ENCODE measurements at places on chromosomes 3 and 15.
A peak's percentile ranks its signal among the peaks of the same experiment; 100 is the strongest.

DNA sequence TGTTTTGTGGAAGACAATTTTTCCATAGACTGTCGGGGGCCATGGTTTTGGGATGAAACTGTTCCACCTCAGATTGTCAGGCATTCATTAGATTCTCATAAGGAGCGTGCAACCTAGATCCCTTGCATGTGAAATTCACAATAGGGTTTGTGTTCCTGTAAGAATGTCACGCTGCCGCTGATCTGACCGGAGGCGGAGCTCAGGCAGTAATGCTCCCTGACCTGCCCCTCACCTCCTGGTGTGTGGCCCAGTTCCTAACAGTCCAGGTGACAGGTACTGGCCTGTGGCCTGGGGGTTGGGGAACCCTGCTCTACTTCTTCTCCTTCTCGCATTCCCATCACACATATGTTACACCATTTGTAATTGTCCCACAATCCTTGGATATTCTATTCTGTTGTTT is 11.0 kb downstream of the CHRNA7 start:
- no peak for DNase-seq

- DNase-seq, result peak; percentile 46
Observed at GRCh38 chr3:51982838-51983577, at the start of gene ACY1. Gene ACY1, plus strand, starts transcription at chr3:51983535. Its CDS starts 530 bp downstream, at chr3:51984065.

- DNase-seq, result no peak
Observed at GRCh38 chr3:2976796-2977195, 133.4 kb downstream of the IL5RA start.

- peak; percentile 13 for DNase-seq
Observed at GRCh38 chr3:166444756-166445155, 607.5 kb upstream of the BCHE start.

- no peak for DNase-seq
Observed at GRCh38 chr3:53694666-53695323, 151.4 kb downstream of the CHDH start.

- no peak for DNase-seq
Observed at GRCh38 chr15:54580643-54581042, 602.4 kb downstream of the UNC13C start.

- DNase-seq, result no peak
Observed at GRCh38 chr15:86915811-86916331, 836.2 kb downstream of the AGBL1 start.

DNA sequence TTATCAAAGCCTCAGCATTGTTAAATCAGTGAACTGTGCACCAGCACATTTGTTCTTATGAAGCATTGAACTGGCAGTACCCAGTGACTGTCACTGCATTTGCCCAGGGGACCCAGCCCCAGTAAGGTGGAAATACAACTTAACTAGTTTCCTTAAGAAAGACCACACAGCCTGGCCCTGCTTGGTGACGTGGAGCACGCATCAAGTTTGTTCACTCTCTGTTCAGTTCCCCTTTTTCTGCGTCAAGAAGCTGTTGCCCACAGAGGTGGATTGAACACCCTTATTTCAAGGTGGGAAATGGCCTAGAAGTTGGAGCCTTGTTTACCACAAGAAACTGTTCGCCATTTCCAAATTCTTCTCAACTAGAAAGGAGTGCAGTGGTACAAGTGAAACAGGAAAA is 69.9 kb upstream of the AGBL1 start:
- no peak for DNase-seq

DNA sequence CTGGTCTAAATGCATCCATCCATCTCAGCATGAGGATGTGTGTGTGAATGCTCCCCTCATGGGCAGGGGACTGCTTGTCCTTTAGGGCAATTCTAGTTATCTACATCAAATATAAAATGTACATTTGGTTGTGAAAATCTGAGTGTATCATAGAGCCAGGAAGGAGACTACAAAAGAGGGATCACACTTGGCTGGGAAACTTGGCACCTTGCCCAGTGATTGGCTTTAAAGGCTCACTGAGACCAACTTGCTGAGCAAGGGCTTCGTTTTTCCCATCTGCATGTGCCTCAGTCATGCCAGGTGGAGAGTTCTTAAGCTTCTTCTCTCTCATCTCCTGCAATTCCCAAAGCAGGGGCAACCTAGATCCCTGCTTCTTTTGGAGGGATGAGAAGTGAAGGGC is 5.2 kb downstream of the CAPN3 start:
- peak; percentile 7 for DNase-seq

DNA sequence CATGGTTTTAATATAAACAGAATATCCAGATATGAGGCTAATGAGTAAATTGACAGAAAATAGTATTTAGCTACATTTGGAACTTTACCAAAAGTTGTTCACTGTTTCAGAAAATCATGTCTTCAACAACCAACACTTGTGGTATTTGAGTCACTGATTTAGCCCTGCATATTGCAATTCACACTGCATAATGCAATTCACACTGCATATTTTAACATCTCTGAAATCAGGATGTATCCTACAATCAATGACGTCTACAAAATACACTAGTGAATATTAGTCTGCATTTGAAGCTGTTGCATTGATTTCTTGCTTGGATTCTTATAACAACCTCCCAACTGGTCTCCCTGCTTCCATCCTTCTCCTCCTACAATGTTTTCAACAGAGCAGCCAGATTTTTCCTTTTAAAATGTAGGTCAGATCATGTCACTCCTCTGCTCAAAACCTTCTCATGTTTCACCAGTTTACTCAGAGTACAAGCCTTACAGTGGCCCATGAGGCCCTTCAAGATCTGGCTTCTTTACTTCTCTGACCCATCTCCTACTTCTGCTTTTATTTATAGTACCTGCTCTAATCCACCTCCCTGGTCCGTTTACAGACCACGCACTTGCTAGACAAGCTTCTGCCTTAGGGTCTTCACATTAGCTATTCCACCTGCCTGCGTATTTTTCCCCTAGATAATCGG is 11.4 kb upstream of the RAB11A start:
- DNase-seq, result no peak

DNA sequence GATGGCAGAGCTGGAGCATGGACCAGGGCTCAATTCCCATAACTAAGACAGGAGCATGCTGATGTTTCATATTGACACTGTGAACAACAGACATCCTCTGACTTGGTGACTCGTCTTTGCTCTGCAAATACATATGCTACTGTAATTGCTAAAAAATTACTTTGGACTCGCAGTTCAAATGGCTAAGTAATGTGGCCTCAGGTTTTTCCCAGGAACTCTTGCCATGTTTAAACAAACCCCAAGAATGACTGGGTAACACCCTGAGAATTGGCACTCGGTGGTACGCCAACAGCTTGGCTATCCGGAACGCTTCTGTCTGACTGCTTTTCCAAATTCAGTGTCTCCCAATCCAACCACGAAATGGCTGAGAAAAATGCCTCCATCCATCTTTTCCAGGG is 456.7 kb upstream of the THBS1 start:
- DNase-seq, result no peak

GRCh38 chr15:66961407-66961884 is 104.0 kb upstream of the SMAD3 start:
- DNase-seq, result no peak

- DNase-seq, result no peak
Observed at GRCh38 chr3:120275618-120276017, 9.4 kb downstream of the GPR156 start.

GRCh38 chr3:184968115-184968514 is 156.1 kb downstream of the VPS8 start:
- no peak for DNase-seq

- DNase-seq, result no peak
Observed at GRCh38 chr3:39230453-39230852, 38.1 kb upstream of the XIRP1 start.

DNA sequence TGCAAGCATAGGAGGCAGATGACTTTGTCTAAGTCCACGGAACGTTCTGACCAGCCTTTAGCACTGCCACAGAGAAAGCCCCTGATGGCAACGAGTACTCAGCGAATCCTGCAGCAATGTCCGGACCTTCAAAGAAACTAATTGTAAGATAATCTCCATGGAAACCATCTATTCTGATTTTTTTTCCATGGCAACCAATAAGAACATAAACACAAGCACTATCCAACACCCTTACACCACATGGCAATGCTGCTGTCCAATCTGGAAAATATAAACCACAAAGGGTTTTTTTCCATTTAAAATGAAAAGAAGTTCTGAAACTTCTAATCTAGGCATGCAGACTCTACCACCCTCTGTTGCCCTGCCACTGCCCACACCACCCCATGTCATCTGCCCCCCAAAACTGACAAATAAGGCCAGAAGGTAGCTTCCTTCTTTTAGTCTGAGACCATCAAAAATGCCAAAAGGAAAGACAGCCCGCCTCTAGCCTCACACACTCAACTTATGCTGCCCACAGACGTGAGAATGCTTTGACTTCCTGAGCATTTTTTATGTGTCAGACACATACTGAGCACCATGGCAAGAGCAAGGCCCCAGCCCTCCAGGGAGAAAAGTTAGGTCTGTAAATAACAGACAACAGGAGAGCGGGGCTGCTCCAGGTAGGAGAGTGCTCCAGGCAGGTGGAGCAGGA is 44.5 kb downstream of the POC1A start:
- DNase-seq, result no peak

- DNase-seq, result no peak
Observed at GRCh38 chr3:87268646-87269211, 7.7 kb downstream of the POU1F1 start.

DNA sequence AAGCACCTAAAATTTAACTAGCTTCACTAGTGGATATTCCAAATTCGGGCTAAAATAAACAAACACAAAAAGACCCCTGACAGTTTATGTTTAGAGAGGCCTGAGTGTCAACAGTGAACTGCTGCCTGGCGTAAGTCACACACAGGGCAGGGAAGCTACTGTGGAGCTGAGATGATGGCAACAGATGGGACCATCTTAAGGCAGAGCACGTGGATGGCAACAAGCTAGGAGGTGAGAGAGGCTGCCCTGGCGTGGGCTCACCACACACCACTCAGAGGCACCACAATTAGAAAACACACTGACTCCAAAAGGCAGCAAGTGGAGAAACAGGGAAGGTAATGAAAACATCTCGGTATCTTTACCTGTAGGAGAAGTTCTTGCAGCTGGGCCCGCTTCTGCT is 93.3 kb downstream of the ATP1B3 start:
- no peak for DNase-seq
